ENCODE measurements at places on chromosomes 13 and 19.
A peak's percentile ranks its signal among the peaks of the same experiment; 100 is the strongest.

DNA sequence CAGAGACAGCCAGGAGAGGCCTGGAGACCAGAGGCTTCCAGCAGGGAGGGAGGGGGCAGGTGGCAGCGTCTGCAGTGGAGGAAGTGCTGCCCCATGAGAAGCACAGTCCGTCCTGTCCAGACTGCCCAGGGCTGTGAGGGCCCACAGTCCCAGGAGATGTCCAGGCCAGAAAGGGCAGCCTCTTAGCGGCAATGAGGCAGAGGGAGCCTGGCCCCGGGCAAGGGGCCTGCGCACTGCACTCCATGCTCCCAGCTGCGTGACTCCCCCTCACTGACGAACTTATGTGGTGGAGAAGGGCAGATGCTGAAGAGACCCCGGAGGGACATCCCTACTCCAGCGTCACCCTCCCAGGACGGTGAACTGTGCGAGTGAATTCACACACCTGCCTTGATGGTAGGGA is 115.3 kb downstream of the SOX1 start:
- DNase-seq: no peak

DNA sequence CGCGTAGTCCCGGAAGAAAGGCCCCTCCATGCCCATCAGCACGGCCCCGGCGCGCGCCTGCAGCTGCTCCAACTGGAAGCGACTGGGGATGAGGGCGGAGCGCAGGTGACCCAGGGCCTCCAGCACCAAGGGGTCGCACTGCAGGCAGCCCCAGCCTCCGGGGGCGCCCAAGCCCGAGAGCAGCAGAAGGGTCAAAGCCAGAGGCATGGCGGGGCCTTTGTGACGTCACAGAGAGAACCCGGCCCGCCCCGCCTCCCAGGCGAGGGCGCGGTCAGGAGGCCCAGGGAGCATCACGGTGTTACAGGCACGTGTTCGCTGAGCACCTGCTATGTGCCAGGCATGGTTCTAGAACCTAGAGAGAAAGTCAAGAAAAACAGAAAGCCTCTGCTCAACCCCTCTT is at the start of gene IZUMO2:
IZUMO2 (minus strand) TSS at position 294 of the 400 bp plus-strand sequence; CDS start at position 207, 87 bp downstream.
- no peak for DNase-seq

DNA sequence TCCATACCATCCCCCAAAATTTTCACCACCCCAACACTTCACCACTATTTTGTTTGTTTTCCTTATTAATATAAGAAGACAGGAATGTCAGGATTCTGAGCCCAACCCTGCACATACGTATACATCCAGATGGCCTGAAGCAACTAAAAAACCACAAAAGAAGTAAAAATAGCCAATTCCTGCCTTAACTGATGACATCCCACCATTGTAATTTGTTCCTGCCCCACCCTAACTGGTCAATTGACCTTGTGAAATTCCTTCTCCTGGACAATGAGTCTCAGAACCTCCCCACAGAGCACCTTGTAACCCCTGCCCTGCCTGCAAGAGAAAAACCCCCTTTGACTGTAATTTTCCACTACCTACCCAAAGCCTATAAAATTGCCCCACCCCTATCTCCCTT is 132.5 kb downstream of the ZNF675 start:
- no peak for DNase-seq

GRCh38 chr13:105679838-105680237 is 855.6 kb downstream of the EFNB2 start:
- DNase-seq: no peak

- DNase-seq: no peak
Observed at GRCh38 chr13:48535766-48536165, 2.9 kb upstream of the RCBTB2 start.

- no peak for DNase-seq
Observed at GRCh38 chr13:43094901-43095300, 71.5 kb downstream of the DNAJC15 start.

DNA sequence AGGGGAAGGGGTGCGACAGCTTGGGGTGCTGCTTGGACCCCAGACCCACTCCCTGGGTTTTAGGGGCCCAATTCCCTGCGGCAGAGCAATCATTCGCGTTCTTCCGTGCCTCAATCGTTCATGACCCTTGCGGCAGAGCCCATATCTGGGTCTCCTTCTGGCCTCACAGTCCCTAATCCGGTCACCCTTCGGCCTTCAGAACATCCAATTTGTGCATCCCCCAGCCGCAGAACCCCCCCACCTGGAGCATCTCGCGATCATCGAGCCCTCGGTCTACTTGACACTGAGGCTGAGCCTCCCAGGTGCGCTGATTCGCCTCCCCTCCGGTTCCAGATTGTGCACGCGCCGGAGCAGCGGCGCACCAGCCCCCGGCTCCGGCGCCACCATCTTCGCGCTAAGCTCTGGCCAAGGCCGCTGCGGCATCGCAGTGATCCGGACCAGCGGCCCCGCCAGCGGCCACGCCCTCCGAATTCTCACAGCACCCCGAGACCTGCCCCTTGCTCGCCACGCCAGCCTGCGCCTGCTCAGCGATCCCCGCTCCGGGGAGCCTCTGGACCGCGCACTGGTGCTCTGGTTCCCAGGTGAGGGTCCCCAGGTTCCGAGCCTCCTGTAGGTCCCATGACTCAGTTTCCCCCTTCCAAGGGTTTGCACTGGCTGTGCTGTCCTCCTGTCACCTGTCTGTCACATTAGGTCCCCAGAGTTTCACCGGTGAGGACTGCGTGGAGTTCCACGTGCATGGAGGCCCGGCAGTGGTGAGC is 501 bp downstream of the GTPBP3 start:
- no peak for DNase-seq

GRCh38 chr13:49786401-49787008 is 6.0 kb downstream of the KPNA3 start:
- no peak for DNase-seq

GRCh38 chr13:30341815-30342570 is 34.6 kb upstream of the KATNAL1 start:
- DNase-seq: peak; percentile 91

DNA sequence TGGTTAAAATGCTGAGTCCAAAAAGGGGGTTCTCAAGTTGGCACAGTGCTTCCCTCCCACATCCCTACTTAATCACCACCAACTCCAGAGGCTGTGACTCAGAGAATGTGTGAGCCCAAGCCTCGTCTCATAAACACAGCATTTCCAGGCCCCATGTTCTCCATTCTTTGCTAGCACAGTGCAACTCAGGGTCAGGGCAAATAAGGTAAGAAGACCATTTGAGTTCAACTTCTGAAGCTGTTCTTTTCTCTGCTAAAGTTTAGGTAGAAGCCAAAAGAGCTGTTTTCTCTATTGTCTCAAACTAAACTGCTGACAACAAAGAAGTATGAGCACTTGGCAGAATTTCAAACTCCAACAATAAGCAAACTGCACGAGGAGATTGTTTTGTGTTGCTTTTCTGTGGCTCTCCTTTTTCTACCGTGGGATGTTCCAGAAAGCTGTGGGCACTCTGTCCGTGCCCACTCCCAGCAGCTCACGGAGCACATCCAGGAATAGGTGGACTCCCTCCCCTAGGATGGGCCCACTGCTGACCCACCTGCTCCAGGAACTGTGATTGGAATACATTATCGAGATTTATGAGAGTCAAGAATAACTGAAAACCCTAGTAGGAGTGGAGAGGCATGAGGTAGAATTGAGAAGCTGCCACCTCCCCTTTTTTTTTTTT is 494.3 kb downstream of the COG6 start:
- DNase-seq: peak; percentile 19

GRCh38 chr13:31896427-31896826 is 135.1 kb upstream of the FRY start:
- no peak for DNase-seq

- no peak for DNase-seq
Observed at GRCh38 chr13:45401314-45401713, 16.9 kb downstream of the SLC25A30 start.
